Stimulated activated naive CD4-positive, alpha-beta T cell (primary cell): ENCODE measurements at places on chromosomes 4 and X.

- no peak for DNase-seq
Observed at GRCh38 chr4:16253127-16253960, 27.1 kb upstream of the TAPT1 start.

GRCh38 chr4:86910820-86911684 is 18.8 kb upstream of the C4orf36 start:
- no peak for DNase-seq

- no peak for DNase-seq
Observed at GRCh38 chrX:154376774-154377173, 2.3 kb upstream of the EMD start.

DNA sequence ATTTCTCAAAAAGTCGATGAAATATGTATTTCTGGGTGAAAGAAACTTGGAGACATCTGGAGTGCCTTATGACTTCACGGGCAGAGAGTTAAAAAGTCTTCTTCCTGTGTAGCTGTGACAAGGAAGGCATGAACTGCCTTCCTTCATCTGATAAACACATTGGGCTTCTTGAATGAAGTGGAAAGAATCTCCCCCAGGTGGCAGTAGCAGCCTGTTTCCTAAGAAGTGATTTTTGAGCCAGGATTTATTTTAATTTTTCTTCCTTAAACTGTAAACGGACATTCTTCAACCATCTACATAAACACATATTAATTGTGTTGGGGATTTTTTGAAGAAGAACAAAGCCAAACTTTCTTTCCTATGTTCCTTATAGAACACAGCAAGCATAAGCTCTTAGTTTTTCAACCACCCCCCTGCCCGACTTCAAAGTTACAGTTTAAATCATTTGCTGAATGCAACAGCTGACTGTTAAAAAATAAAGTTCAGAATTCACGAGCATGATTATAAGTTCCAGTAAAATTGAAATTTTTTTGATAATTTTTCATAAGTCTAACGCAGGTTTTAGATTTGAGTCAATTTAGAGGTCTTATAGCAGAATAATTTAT is 980 bp upstream of the GIMD1 start:
- no peak for DNase-seq

DNA sequence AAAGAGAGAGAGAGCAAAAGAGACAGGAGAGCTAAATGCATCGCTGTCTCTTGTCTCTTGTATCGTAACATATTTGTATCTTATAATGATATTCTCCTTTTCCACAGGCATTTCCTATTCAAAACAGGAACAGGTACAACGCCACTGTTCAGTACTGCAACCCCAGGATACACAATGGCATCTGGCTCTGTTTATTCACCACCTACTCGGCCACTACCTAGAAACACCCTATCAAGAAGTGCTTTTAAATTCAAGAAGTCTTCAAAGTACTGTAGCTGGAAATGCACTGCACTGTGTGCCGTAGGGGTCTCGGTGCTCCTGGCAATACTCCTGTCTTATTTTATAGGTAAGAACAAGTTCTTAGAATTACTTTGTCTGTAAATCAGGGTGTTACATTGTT is 288.6 kb downstream of the DCTD start:
- no peak for DNase-seq

- DNase-seq, result no peak
Observed at GRCh38 chr4:114265342-114265741, 285.9 kb upstream of the ARSJ start.

- DNase-seq, result no peak
Observed at GRCh38 chr4:138802499-138802898, 213.1 kb upstream of the NOCT start.

- no peak for DNase-seq
Observed at GRCh38 chrX:51568586-51568985, 50.1 kb downstream of the CENPVL3 start.

DNA sequence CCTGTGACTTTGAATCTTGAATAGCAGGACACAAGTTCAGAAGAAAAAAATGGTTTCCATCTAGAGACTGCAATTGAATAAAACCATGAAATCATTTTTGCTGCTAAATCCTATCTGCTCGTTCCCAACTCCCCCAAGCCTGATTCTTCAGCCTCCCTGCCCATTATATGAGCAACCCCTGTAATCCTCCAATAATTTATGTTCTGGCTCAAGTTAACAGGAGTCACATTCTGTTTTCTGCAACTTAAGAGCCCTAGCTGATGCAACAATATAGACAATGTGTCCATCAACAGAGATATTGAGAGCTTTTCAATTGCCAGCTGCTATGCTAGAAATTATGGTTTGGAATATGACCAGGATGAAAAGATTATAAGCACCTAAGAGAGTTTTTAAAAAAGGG is 84.1 kb downstream of the LDB2 start:
- no peak for DNase-seq

GRCh38 chr4:140153718-140154571 is at the start of gene MAML3:
TSS of gene MAML3 (minus strand) at chr4:140154184. CDS start at chr4:140153327, 857 bp downstream.
- peak; percentile 81 for DNase-seq

- no peak for DNase-seq
Observed at GRCh38 chr4:83216959-83217683, 67.5 kb downstream of the COQ2 start.

DNA sequence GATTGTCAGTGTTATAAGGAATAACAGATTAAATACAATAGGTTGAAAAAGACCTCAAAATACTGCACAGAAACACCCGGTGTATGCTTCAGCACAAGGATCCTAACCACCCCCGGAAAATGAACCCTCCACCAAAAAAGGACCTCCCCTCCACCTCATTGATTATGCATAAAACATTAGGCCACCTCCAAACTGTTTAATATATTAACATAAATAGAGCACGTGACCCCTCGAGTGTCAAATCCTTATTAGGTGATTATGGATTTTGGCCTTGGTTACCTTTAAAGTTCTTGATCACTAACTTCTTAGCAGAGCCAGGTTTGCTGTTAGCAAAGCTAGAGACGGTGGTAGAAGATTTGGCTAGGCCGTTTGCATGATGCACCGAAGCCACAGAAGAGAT is 958 bp downstream of the CUL4B start:
- DNase-seq, result no peak

- no peak for DNase-seq
Observed at GRCh38 chr4:80305466-80305865, 30.1 kb upstream of the CFAP299 start.

DNA sequence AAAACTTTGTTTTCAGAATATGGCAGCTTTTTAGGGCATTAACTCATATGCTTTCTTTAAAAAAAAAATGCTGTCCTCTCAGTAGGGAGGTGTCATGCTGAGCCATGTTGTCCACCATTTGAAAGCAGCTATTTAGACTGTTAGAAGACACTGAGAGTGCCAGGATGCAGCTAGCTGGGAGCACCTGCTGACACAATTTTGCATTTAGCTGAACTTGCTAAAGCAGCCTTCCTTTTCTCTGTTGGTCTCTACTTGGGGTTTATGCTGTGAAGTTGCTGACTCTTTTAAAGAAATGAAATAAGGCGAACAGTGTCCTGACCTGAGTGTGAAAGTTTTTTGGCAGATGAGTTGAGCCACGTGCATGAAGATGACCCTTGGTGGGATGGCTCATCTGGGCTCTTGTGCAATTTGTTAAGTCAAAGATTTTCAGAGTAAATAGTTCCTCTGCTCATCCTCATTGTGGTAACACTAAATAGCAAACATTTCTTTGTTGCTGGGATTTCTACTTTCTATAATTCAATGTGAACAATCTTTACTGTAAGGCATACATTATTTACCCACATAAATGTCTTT is 64.5 kb downstream of the CDS1 start:
- DNase-seq, result no peak

- DNase-seq, result no peak
Observed at GRCh38 chrX:54894159-54894558, 26.5 kb upstream of the TRO start.

GRCh38 chr4:41517121-41517520 is 20.8 kb upstream of the LIMCH1 start:
- DNase-seq, result no peak

DNA sequence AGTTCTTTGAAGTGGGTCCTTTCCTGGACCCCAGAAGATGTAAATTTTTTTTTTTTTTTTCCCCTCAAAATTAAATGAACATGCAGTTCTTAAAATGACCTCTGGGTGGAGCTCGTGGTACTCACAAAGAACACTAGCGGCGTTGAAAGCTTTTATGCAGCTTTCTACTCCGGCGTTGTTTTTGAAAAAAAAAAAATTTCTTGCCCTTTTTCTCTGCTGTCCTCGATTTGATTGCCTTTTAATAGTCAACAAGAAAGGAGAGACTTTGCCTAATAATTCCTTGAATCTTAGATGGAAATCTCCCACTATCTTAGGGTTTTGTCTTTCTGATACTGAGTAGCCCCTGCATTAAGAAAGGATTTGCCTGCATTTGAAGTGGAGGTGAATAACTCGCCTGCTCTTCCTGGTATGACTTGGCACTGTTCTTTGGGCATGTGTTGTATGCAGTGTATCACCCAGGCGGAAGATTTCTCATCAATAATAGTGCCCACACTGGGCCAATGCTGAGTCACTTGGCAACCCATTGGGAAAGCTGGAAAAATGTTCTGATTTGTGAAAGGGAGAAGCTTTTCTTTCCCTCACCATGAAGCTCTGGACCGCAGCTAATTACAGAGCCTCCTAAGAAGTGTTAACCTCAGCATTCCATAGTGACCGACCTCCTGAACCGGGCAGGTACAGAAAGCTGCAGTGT is 104.0 kb downstream of the PHEX start:
- DNase-seq, result peak; percentile 54

DNA sequence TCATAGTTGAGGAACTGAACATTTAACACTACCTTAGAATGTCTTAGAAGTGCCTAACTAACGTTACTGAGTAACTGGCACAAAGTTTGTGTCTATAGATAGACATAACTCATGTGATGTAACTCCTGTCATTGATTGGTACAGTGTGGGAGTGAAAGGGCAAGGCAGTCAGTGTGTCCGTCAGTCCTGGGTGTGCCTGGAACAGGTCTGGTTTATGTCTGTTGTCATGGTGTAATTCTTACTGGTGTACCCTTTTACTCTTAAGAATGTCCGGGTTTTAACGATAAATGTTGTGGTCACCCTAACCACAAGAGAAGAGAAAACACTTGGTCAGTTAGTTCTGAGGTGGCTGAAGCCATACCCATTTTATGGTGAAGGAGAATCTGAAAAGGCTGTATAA is 93.1 kb upstream of the ESX1 start:
- DNase-seq, result no peak

DNA sequence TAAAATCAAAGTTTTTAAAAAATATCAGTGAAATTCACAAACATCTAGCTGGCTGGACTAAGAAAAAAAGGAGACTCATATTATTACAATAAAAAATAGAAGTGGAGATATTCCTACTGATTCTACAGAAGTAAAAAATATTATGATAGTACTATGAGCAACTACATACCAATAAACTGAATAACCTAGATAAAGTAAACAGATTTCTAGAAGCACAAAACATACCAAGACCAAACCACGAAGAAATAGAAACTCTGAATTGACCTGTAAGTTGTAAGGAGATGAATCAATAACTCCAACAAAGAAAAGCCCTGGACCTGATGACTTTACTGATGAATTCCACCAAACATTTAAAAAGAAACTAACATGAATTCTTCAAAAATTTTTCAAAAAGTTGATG is 867.3 kb downstream of the PCDH18 start:
- DNase-seq, result no peak

DNA sequence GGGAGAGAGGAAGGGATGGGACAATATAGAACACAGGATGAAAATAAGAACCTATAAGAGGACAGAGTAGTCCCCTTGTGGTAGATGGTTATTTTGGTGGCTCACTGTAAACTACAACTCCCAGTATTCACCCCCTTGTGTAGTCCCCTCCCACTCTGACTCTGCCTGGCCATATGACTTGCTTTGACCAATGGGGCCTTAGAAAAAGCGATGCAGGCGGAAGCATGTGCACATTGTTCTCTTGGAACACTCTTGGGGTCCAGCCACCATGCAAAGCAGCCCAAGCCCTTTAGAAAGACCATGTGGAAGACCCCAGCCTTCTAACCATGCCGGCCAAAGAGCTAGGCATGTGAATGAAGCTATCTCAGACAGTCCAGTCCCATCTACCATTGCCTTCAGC is 415.0 kb downstream of the BCOR start:
- no peak for DNase-seq

DNA sequence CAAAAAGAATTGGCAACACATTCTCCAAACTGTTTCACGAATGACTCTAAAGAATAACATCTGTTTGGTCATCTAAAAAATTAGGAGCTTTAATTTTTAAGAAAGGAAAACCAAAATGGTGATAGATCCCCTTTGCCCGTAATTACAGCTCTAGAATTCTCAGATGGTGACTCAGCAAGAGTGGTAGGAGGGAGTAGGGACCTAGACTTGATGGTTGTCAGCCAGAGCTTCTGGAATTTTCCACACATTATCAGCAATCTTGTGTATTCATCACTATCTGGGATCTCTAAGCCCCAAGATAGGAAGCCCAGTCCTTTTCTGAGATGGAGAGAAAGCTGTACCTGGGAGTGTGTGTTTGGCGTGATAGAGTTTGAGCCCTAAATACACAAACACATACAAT is 103.9 kb upstream of the RAB40AL start:
- DNase-seq, result no peak

- DNase-seq, result no peak
Observed at GRCh38 chr4:26468283-26468949, 21.9 kb downstream of the CCKAR start.

DNA sequence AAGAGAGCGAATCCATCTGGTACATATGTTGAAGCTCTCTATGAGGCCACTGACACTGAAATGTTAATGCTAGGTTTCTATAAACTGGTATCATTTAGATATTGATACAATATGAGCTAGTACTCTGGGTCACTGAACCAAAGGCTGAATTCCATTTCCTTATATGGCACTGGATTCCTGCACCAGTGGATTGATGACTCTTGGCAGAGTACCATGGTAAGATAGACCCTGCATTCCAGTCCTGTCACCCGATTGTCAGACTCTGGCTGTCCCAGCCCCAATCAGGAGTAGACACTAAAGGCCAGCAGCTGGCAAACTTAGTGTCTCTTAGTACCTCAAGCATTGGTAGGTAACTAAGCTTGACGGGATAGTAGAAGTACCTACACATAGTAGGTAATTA is 44.0 kb upstream of the EOLA2 start:
- DNase-seq, result no peak
